Effector memory CD4-positive, alpha-beta T cell (primary cell): ENCODE measurements at places on chromosomes 2 and 18.

GRCh38 chr2:137826373-137827372, 137.6 kb upstream of the HNMT start:
- no peak for DNase-seq

DNA sequence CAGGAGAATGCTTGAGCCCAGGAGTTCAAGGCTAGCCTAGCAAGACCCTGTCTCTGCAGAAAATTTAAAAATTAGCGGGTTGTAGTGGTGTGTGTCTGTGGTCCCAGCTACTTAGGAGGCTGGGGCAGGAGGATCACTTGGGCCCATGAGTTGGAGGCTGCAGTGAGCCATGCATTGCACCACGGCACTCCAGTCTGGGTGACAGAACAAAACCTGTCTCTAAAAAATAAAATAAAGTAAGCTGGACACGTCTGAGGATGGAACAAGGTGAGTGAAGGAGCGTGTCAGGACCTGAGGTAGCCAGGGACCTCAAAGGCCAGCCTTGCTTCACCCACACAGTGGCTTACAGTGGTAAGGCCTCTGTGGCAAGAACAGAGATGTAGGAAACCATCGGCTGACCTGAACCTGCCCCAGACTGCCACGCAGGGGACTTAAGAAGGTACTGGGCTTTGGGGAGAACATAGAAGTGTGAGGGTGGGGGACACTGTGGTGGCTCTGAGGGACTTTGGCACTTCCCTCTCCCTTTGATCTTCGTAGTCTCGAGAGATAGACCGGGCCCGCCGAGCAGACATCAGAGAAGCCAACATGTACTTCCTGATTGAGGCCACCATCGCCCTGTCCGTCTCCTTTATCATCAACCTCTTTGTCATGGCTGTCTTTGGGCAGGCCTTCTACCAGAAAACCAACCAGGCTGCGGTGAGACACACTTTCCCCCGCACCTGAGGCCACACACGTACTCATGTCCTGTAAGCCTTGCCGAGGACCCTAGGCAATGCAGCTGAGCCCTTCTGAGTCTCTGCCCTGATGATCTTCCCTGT, 7.5 kb downstream of the SLC11A1 start:
- DNase-seq, result no peak

- no peak for DNase-seq
These were observed 401.2 kb upstream of the SOX11 start for GRCh38 chr2:5290900-5291546.

- no peak for DNase-seq
These were observed 35.1 kb downstream of the MYO1B start for GRCh38 chr2:191280290-191280689.

- no peak for DNase-seq
These were observed 185.7 kb downstream of the HAUS1 start for GRCh38 chr18:46289931-46290330.

GRCh38 chr2:205868773-205869333, 186.6 kb downstream of the NRP2 start:
- no peak for DNase-seq

GRCh38 chr18:49944663-49945062, 131.3 kb upstream of the ACAA2 start:
- no peak for DNase-seq

DNA sequence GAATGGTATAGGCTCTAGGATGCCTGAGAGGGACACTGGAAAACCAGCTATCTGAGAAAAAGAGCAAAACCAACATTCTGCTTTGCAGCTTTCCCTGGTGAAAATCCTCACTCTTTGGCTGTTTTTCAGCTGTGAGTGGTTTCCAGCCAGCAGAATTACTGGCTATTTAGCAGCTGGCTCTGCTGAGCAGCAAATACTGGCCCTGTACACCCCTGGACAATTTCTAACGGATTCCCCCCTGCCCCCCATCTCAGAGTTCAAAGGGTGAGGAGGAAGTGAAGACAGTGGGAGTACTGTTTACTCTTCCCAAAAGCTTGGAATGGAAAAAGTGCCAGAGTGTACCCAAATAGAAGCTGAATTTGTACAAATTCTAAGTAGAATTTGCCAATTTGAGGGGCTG, 26.1 kb upstream of the IMP4 start:
- DNase-seq, result no peak

DNA sequence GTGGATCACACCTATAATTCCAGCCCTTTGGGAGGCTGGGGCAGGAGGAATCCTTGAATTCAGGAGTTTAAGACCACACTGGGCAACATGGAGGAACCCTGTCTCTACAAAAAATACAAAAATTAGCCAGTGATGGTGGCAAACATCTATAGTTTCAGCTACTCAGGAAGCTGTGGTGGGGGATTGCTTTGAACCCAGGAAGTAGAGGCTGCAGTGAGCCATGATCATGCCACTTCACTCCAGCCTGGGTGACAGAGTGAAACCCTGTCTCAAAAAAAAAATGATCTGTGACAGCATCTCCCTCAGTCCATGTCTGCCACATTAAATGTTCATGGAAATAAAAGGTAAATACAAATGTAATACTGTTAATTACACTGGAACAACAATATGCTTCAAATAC, 121.4 kb upstream of the COL5A2 start:
- DNase-seq, result peak; percentile 5

- DNase-seq, result no peak
These were observed 1.2 kb downstream of the SAP130 start for GRCh38 chr2:128026448-128027277.

GRCh38 chr2:204898928-204899640, 353.8 kb downstream of the PARD3B start:
- DNase-seq, result no peak

GRCh38 chr2:210928714-210929113, 372.3 kb downstream of the CPS1 start:
- DNase-seq, result no peak

GRCh38 chr2:134866498-134867099, 28.2 kb downstream of the ACMSD start:
- DNase-seq, result no peak
